ENCODE measurements at places on chromosomes 7 and 10. TPM values are rescaled to one million over a fixed set of nuclear protein-coding genes. Genes with fewer than 3 reads are reported as not detected.

ZDHHC16 gene
- 45.9 TPM for total RNA-seq

C1QL3 gene
- not detected for total RNA-seq

GPR37 gene
- 0.11 TPM for total RNA-seq

GIMAP6 gene
- not detected for total RNA-seq

TMEM270 gene
- not detected for total RNA-seq

METTL2B gene
- total RNA-seq, result 29.9 TPM

LRRC17 gene
- total RNA-seq, result 1.6 TPM

PKD2L1 gene
- total RNA-seq, result not detected

LRRTM3 gene
- not detected for total RNA-seq

MYL7 gene
- not detected for total RNA-seq

ATRNL1 gene
- total RNA-seq, result 12.5 TPM

CNNM1 gene
- total RNA-seq, result 0.11 TPM

NRAP gene
- total RNA-seq, result 0.13 TPM

PARD3 gene
- total RNA-seq, result 39.9 TPM

VAX1 gene
- not detected for total RNA-seq

DLG5 gene
- total RNA-seq, result 40.9 TPM

TRIM73 gene
- total RNA-seq, result 1.7 TPM

IDI2 gene
- total RNA-seq, result not detected

GNAT3 gene
- total RNA-seq, result not detected

CHPF2 gene
- total RNA-seq, result 70.9 TPM

PAPOLB gene
- 0.39 TPM for total RNA-seq

FAM221A gene
- total RNA-seq, result 1.4 TPM

HOXA9 gene
- 29.9 TPM for total RNA-seq

TRIM4 gene
- total RNA-seq, result 34.6 TPM

C10orf105 gene
- 2.9 TPM for total RNA-seq

MACC1 gene
- total RNA-seq, result 0.22 TPM

LIPN gene
- total RNA-seq, result not detected

DGKB gene
- not detected for total RNA-seq

Measured in articular chondrocyte of knee joint (primary cell).